Left lobe of liver (tissue), 2 donors: ENCODE measurements at places on chromosomes 2 and 18. TPM values are rescaled to one million over a fixed set of nuclear protein-coding genes. Genes with fewer than 3 reads are reported as not detected.

DNA sequence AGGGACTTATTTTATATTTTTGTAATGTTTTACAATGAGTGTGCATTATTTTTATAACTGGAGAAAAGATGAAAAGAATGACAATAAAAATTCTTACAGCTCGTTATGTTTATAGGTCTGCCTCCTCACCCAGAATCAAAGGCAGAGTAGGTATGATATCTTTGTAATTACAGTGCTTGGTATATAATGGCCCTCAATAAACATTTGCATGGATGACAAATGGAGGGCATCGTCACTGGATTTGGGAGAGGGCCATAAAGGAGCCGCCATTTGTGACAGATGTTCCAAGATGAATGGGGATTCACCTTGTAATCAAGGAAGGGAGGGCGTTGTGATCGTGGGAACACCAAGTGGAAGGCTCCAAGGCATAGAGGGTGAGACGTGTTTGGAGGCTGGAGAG, 22.6 kb upstream of the GIGYF2 start:
- no peak for DNase-seq

DNA sequence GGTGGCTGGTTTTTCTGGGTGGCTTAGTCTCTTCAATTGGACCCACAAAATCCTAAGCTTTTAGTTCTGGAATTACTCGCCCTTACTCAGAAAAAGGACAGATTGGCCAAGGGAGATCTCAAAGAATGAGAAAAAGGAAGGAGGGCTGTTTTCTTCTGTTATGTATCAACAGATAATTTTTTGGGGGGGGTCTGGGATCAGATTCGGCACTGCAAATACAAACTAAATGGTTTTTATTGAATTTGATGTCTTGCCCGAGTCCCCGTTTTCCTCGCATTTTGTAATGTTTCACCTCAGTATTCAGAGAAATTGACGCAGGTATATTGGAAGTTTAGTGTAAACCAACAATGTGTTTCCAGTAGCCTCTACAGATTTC, 762 bp downstream of the YIPF4 start:
- DNase-seq, result no peak

UGT1A10 gene
- 0.45 TPM for total RNA-seq

DNA sequence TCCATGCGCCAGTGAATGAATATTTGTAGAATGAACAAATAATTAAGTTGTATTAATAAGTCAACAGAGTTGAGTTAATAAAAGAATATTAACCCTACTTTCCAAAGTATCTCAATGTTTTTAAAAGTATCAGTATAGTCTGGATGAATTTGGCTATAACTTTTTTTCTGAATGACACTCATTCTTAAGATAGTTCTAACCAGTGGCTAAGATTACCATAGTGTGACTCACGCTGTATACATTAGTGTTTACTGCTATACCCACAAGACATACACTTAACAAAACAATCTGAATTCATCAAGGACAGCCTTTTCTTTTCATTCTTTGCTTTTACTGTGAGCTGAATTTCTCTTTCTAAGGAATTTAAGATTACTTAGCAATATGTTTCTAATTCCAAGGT, 77.0 kb upstream of the PDE1A start:
- DNase-seq, result no peak

- DNase-seq, result no peak
Observed at GRCh38 chr2:173667415-173667814, 297.8 kb downstream of the SP3 start.

DNA sequence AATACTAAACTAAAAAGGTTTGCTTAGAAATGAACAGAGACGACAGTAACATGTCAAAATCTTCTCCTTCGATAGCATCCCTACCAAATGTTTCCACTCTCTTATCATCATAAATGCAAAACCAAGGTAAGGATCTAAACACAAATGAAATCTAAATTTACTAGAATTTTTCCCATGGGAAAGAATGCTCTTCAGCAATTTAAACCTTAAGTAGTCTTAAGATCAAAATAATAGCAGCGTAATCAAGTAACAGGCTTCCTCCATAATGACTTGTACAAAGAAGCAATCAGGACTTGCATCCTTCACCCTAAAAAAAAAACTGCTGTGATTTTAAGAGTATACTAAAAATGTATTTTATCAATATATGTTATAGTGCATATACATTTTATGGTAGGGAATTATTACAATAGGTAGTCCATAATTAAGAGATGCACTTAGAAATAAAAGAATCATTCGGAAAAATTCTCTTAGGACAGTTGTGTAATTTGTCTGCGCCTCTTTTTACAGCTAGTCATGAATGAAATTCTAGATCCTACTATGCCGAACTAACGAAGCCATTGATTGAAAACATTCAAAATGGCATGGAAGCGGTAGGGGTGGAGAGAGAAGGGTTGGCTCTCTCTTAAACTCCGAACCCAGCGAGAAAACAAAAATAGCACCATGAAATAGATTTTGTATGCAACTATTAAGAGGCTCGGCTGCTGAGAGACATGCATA, 1.3 kb downstream of the PGAP1 start:
- no peak for DNase-seq

GRCh38 chr2:16861530-16861929, 195.9 kb upstream of the CYRIA start:
- DNase-seq, result no peak
